Activated CD4-positive, alpha-beta T cell treated with anti-CD3 and anti-CD28 coated beads, Interleukin-2, amount 10 ng/mL, durations not matched to agents 7 days and 5 days (primary cell): ENCODE measurements at places on chromosomes 11 and 22. TPM values are rescaled to one million over a fixed set of nuclear protein-coding genes. Genes with fewer than 3 reads are reported as not detected.

Gene DPAGT1
- total RNA-seq, result 48.7 TPM

Gene SLC22A8
- not detected for total RNA-seq

Gene NPTXR
- 1.1 TPM for total RNA-seq

Gene ACRV1
- total RNA-seq, result not detected

Gene ST14
- total RNA-seq, result not detected

Gene MED15
- 141 TPM for total RNA-seq

Gene TPH1
- total RNA-seq, result 0.35 TPM

Gene BBOX1
- total RNA-seq, result not detected

Gene OR5A1
- total RNA-seq, result not detected

Gene FOLR1
- not detected for total RNA-seq

Gene PPP6R3
- 124 TPM for total RNA-seq

Gene MMP7
- not detected for total RNA-seq

Gene DDIAS
- total RNA-seq, result 14.8 TPM

Gene NUMA1
- total RNA-seq, result 227 TPM

Gene CCDC15
- 9.0 TPM for total RNA-seq

Gene SEPTIN3
- 1.4 TPM for total RNA-seq

Gene TMEM45B
- total RNA-seq, result 0.94 TPM

Gene HEPN1
- total RNA-seq, result not detected

Gene CD3D
- total RNA-seq, result 489 TPM

Gene PTDSS2
- total RNA-seq, result 22.7 TPM

Gene CASP12
- total RNA-seq, result not detected

Gene FAM180B
- 0.25 TPM for total RNA-seq

Gene SCO2
- 2.8 TPM for total RNA-seq

Gene CCDC116
- 0.42 TPM for total RNA-seq

Gene NNMT
- not detected for total RNA-seq

Gene KRTAP5-10
- total RNA-seq, result not detected

Gene B3GAT1
- 1.4 TPM for total RNA-seq
